ENCODE measurements at places on chromosomes 5 and 9. TPM values are rescaled to one million over a fixed set of nuclear protein-coding genes. Genes with fewer than 3 reads are reported as not detected.

EIF4EBP3 gene
- total RNA-seq = 30.7 TPM

OCLN gene
- total RNA-seq = 2.4 TPM

FOXD4 gene
- total RNA-seq = not detected

BARX1 gene
- total RNA-seq = not detected

TOR2A gene
- 11.4 TPM for total RNA-seq

MYMK gene
- not detected for total RNA-seq

FAM78A gene
- total RNA-seq = 2.3 TPM

Data from subcutaneous adipose tissue (tissue), 4 donors.